ENCODE measurements at places on chromosomes 3 and 15.

DNA sequence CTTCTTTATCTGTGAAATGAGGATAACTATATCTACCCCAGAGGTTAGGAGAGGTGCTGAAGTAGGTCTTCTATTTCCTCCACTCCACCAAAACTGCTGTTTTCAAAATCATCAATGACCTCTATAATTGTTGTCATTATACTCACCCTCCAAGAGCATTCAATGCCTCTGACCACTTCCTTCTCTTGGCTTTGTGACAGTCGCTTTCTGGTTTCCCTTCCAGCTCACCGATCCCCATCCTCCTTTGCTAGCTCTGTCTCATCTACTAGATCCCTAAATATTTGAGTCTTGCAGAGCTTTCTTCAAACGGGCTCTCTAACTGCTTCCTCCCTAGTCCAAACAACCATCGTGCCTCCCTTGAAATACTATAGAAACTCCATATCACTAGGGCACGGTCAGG is 153.5 kb downstream of the RPLP1 start:
- DNase-seq, result no peak

DNA sequence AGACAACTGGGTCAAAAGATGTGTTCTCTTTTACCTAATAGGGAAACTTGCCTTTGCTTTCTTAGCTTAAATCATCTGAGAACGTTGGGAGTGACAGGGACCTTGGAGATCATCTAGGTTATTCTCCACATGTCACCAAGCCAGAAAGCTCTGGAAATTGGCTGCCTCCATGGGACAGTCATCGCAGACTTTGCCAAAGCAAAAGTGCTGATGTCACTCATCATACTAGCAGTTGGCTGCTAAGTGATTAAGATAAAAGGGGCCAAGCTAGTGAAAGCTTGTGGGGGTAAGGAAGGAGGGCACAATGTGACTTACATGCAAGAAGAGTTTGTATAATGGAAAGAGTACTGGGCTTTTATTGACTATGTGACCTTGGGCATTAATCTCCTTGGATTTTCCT is 198.0 kb upstream of the PFN2 start:
- no peak for DNase-seq

GRCh38 chr3:171944118-171945016 is 95.0 kb upstream of the FNDC3B start:
- DNase-seq, result no peak

DNA sequence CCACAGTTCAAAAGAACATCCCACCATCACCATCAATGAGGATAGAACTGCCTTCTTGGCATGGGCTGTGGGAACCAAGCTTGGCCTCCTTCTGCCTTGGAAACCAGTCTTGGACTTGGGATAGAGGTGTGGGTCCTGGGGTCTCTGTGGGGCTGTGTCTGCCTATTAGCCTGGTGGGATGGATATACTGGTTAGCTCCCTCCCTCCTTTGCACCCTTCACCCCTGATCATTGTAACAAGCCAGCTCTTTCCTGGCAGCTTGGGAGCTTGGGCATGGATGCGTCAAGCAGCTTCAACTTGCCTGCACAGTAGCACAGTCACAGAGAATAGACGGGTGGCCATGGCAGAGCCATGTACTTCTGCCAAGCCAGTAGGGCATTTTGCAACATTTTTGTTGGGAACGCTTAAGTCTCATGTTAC is 65.2 kb downstream of the SMAD6 start:
- DNase-seq, result no peak

GRCh38 chr15:73493922-73494321 is 51.0 kb downstream of the REC114 start:
- no peak for DNase-seq

DNA sequence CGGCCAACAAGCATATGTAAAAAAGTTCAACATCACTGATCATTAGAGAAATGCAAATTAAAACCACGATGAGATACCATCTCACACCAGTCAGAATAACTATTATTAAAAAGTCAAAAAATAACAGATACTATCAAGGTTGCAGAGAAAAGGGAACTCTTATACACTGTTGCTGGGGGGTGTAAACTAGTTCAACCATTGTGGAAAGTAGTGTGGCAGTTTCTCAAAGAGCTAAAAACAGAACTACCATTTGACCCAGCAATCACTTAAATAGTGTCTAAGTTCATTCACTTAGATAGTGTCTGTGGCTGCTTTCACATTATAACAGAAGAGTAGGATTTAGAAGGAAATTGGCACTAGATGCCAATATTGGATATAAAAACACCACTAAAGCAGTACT is 49.7 kb downstream of the CGGBP1 start:
- no peak for DNase-seq
